Amniotic epithelial cell (primary cell): ENCODE measurements at places on chromosomes 3 and 15.

GRCh38 chr3:107965136-107965655 lies 125.6 kb downstream of the CD47 start:
- peak; percentile 52 for DNase-seq

GRCh38 chr15:63601026-63601703 lies 4.0 kb downstream of the FBXL22 start:
- DNase-seq, result no peak

GRCh38 chr3:17515445-17516234 lies 226.8 kb downstream of the TBC1D5 start:
- DNase-seq, result peak; percentile 55

GRCh38 chr3:113125951-113126350 lies 85.4 kb upstream of the BOC start:
- no peak for DNase-seq

DNA sequence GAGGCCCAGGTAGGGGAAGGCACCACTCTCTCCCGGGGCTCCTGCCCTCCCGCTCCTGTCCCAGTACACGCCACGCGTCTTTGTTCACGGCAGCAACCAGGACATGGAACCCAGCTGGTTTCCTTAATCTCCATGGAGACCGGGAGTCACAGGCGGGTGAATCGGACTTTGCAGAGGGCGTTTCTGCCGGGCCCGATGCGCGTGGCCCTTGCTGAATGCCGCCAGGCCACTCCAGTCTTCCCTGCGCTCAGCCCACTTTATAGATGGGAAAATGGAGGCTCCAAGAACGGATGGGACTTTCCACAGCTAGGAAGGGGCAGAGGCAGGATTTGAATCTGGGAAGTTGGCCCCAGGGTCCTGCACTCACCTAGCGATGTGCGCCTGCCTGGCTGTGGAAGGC lies 7.4 kb downstream of the PLXND1 start:
- DNase-seq, result no peak

- DNase-seq, result no peak
Observed at GRCh38 chr3:111748132-111748531, 110.9 kb upstream of the PHLDB2 start.

- no peak for DNase-seq
Observed at GRCh38 chr3:182732232-182733015, 60.9 kb upstream of the ATP11B start.

DNA sequence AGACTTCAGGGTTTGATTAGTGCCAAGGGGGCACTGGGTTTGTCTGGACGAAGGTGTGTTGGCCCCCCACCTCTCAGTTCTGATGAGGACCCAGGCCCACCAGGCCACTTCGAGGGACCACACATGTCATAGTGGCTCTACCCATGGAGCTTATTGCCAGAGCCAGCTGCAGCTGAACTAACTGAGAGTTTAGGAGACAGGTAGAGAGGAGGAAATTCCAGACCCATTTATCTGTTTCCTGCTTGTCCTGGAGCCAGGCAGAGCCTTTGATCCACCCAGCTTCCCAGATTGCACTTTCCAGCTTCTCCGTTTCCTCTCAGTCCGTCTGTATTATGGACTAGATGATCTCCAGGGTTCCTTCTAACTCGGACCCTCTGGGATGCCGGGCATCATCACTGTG lies 20.9 kb downstream of the SLC24A1 start:
- no peak for DNase-seq

DNA sequence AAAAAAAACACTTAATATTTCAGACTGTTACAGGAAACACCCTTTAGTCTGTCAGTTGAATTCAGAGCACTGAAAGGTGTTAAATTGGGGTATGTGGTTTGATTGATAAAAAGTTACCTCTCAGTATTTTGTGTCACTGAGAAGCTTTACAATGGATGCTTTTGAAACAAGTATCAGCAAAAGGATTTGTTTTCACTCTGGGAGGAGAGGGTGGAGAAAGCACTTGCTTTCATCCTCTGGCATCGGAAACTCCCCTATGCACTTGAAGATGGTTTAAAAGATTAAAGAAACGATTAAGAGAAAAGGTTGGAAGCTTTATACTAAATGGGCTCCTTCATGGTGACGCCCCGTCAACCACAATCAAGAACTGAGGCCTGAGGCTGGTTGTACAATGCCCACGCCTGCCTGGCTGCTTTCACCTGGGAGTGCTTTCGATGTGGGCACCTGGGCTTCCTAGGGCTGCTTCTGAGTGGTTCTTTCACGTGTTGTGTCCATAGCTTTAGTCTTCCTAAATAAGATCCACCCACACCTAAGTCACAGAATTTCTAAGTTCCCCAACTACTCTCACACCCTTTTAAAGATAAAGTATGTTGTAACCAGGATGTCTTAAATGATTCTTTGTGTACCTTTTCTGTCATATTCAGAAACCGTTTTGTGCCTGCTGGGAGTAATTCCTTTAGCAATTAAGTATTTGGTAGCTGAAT lies 17.9 kb downstream of the TMEM43 start:
- no peak for DNase-seq

DNA sequence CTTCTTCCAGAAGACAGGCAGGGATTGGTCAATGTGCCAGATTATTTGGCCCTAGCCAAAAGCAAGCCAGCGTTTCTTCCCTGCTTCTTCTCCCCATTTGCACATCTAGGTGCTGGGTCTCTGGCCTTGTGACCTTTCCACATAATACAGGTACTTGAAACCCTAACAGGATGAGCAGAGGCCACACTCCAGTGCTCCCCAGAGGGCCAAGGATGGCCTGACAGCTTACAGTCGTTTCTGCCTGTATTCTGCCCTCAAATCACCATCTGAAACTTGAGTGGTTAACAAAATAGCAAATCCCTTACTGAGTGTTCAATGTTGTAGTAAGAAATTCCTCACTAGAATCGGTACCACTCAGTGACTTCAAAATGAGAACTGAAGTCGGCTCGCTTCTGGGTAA lies 29.1 kb downstream of the MKRN2 start:
- no peak for DNase-seq

DNA sequence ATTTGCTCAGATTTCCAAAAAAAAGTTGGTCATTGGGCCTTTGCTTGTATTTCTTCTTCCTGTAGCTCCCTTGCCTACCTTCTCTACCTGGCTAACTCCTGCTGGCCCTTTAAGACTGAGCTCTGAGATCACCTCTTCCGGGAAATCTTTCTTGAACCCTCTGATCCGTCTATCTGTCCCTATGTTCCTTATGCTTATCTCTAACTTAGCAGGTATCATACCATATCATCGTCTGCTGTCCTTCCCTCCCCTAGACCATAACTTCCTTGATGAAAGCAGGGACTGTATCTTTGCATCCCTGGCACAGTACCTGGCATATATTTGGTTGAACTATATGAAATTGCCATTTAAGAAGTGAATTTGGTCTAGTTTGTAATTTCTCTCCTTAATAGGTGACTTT lies 42.3 kb downstream of the PDE8A start:
- no peak for DNase-seq

- DNase-seq, result no peak
Observed at GRCh38 chr3:95148107-95148506, 1085.2 kb downstream of the NSUN3 start.

- DNase-seq, result peak; percentile 70
Observed at GRCh38 chr15:56866803-56867202, 51.6 kb upstream of the TCF12 start.

GRCh38 chr3:168431491-168431890 lies 335.8 kb upstream of the GOLIM4 start:
- no peak for DNase-seq

GRCh38 chr3:159234306-159234705 lies 432.5 kb downstream of the MFSD1 start:
- DNase-seq, result peak; percentile 75

DNA sequence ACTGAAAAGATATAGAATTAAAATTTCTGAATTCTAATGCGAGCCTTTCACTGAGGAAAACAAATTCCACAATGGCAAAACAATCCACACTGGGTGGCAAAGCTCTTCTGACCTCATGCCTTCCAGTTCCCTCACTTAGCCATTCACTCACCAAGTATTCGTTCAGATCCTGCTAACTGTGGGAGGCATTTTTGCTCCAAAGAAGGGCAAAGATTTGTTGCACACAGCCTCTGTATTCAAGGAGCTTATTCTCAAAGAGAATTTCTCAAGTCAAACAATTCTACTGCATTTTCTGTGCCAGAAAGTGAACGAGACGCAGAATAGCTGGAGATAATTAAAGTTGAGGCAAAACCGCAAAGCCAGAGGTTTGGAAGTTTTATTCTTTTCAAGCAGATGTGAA lies 77.3 kb downstream of the CPNE4 start:
- DNase-seq, result no peak

DNA sequence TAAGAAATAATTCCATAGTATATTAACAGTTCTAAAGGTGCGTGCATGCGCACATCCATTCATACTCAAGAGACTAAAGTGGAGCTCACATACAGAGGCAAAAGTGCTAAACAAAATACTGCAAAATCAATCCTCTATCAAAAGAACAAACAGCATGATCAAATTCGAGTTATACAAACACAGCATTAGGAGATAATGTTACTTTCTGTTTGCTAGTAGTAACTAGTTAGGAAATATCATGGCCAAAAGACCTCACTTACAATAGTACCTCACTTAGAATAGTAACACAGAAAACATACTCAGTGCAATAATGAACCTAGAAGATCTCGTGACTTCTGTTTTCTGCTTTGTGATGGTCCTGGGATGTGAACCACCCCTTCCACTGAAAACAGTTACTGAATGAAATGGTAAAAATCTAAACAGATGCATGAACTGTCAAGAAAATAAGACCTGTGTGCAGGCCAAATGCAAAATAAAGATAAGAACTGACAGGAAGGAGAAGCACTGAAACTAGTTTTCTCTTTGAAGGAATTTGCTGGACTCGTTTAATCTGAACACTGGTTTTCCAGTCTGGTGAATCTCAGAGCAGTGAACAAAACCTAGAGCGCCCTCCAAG lies 20.9 kb upstream of the CEMIP start:
- peak; percentile 42 for DNase-seq

DNA sequence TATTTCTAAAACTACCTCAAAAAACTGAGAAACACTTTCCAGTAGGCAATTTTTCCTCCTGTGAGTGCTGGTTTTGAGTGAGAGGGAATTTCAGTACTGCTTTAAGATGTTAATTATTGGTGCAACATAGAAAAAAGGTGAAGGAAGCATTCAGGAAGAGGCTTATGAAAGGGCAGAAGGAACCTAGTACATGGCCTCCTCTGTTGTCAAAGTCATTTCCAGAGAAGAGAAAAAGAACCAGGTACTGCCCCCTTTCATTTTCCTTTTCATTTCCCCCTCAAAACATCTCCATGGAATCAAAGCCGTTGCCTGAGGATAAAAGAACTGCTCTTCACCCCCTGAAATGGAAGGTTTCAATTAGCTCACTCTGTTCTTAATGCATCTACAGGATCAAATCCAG lies 19.8 kb downstream of the RARRES1 start:
- no peak for DNase-seq

- no peak for DNase-seq
Observed at GRCh38 chr15:40927495-40927872, 1.7 kb upstream of the DLL4 start.

GRCh38 chr15:31013863-31014607 lies 22.6 kb upstream of the MTMR10 start:
- DNase-seq, result no peak

GRCh38 chr3:188046561-188047211 lies 107.3 kb upstream of the LPP start:
- DNase-seq, result peak; percentile 37

GRCh38 chr3:10373686-10374261 lies 52.9 kb upstream of the SEC13 start:
- peak; percentile 43 for DNase-seq

DNA sequence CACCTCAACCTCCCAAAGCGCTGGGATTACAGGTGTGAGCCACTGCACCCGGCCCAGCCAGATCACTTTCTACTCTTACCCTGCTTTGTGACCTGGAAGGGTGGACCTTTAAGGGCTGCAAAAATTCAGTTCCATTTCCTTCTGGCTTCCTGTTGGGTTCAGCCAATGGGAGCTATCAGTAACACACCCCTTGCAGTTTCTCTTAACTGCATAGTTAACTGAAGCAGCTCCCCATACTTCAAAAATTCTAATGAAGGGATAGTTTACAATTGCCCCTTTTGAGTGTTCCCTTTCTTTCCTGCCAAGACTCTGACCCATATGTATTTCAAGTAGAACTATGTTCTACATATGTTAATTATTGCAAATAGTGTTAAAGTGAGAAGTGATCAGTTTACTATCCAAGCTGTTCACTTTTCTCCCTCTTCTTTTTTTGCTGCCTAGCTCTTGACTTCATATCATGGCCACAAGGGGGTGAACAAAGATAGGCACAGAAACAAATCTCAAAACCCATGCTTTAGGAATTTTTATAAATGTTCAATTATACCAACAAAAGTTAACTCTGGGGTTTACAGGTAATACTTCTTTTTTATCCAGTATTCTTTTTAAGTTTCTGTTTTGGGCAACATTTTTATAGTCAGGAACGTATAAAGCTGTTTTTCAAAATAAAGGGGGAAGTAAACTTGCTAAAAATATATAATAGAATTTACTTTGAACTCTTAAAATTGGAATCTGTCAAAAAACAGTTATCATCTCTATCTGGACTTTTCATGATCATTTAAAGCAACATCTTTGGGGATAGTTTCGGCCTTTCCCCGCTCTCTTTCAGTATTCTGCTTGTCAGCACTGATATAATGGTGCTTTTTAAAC lies 8.1 kb downstream of the PGBD4 start:
- peak; percentile 40 for DNase-seq

DNA sequence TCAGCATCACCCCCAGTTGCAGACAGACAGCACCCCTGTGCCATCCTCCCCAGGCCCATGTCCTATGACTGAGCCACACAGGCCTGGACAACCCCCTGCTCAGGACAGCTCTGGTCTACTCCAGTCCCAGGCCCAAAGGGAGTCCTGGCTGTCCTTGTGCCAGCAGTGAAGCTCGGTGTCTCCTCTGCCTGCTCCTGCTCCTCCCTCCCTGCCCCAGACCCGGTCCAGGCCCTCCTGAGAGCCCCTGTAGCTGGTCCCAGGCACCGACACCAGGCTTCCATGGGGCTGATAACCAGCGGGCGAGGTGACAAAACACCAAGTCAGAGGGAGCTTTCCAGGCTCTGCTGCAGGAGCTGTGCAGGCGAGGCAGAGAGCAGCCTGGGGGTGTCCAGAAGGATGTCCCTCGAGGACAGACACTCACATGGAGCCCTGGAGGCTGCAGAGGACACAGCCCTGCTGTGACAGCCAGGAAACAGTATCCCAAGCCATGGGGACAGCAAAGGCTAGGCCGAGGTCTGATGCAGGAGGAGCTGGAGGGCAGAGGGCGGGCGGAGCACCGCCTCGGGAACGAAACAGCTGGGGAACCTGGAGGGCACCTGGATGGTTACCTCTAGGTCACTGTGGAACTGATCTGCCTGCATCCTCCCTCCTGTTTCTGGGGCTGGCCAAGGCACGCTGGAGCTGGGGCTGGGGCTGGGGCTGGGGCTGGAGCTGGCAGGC lies 103.8 kb upstream of the PRR20G start:
- no peak for DNase-seq

GRCh38 chr15:90790057-90790456 lies 72.9 kb downstream of the BLM start:
- DNase-seq, result no peak

- no peak for DNase-seq
Observed at GRCh38 chr3:87461443-87461842, 185.1 kb upstream of the POU1F1 start.

- DNase-seq, result no peak
Observed at GRCh38 chr3:114852966-114853365, 294.1 kb downstream of the ZBTB20 start.
